Heart right ventricle (tissue), 16 donors: ENCODE measurements at places on chromosomes 7 and 10. TPM values are rescaled to one million over a fixed set of nuclear protein-coding genes. Genes with fewer than 3 reads are reported as not detected.

DNA sequence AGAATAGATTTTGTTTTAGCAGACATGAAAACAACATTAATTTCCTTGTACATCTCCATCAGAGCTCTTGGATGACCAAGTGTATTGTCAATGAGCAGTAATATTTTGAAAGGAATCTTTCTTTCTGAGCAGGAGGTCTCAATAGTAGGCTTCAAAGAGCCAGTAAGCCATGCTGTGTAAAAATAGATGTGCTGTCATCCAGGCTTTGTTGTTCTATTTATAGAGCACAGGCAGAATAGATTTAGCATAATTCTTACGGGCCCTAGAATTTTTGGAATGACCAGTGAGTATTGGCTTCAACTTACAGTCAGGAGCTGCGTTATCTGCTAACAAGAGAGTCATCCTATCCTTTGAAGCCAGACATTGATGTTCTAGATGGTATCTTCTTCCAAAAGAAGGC is 19.0 kb downstream of the MINPP1 start:
- no peak for DNase-seq

- no peak for DNase-seq
These were observed 13.5 kb upstream of the HIPK2 start for GRCh38 chr7:139791316-139791715.

DNA sequence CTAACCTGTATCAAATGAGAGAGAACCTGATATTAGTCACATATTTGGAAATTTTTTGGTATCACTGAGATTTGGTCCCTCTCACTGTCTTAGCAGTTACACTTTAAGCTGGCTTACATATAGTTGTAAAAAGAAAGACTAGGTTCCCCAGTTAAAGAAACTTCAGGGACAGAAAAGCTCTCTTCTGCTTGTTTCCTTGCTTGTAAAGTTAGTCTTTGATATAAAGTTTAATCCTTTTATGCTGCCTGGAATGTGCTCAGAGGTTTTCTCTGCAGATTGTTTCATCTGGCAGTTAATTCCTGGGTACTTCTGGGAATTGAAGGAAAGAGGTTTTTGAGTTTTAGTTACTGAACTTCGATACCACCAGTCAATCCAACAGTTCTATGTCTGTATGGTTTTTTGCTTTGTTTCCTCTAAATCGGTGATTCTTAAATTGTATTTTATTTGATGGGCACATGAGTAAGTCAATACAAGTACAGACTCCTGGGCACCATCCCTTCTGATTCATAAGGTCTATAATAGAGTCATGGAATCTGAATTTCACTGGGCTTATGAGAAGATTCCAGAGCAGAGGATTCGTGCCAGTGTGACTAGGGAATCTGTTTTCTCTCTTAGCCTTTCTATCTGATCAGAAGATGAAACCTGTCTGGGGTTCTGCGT is 1080.9 kb upstream of the C7orf33 start:
- DNase-seq: no peak

The NAMPT gene
- total RNA-seq: 99.3 TPM

- DNase-seq: no peak
These were observed 5.6 kb downstream of the PIP4K2A start for GRCh38 chr10:22708772-22709171.

The CADPS2 gene
- 3.9 TPM for total RNA-seq

- no peak for DNase-seq
These were observed 697 bp upstream of the SNX13 start for GRCh38 chr7:17940951-17941431.

DNA sequence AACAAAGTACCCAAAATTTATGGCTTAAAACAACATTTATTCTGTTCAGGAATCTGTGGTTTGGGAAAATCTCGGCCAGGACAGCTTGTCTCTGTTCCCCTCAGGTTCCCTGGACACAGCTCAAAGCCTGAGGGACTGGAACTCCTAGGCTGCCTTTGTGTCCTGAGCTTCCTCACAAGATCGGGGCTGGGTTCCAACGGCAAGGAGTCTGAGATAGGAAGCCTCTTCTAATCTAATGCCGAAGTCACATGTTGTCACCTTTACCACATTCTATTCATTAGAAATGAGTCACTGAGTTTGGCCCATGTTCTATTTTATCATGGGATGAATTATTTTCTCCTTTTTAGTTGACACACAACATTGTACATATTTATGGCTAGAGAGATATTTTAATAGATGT is 80.5 kb downstream of the ANKRD26 start:
- no peak for DNase-seq

The PALD1 gene
- 5.6 TPM for total RNA-seq

The ATG9B gene
- total RNA-seq: 0.10 TPM

DNA sequence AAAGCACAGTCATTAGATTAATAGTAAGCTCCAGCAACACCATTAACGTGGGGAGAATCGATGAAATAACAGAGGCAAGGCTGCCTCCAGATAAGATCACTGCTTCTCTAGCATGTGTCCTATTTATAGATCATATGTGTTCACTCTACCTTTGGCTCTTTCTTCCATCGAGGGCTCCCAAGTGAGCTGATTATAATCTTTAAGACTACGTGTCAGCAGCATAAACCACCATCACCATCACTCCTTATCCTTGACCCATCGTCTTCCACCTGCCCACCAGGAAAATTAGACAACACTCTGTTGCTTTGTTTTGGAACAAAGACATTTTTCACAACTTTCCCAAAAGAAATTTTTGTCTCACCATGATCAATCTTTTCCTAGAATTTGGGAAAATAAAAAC is 71.2 kb upstream of the CARD11 start:
- DNase-seq: no peak

The KCNH2 gene
- total RNA-seq: 95.6 TPM

- DNase-seq: no peak
These were observed 122.7 kb downstream of the AOAH start for GRCh38 chr7:36601601-36602000.

- DNase-seq: no peak
These were observed 21.5 kb downstream of the CHST3 start for GRCh38 chr10:71985542-71986250.

The AKR1C4 gene
- total RNA-seq: not detected

DNA sequence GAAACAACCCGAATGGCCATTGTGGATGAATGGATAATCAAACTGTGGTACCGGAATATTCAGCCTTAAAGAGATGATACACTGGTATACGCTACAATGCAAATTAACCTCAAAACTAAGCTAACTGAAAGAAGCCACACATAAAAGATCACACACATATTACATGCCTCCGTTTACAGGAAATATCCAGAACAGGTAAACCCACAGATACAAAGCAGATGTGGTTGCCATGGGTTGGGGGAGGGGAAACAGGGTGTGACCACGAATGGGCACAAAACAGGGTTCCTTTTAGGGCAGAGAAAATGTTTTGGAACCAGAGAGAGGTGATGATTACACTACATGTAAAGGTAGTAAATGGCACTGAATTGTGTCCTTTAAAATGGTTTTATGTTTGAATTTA is 16.6 kb downstream of the ESYT2 start:
- DNase-seq: no peak
